ENCODE measurements at places on chromosomes 3 and 15.

DNA sequence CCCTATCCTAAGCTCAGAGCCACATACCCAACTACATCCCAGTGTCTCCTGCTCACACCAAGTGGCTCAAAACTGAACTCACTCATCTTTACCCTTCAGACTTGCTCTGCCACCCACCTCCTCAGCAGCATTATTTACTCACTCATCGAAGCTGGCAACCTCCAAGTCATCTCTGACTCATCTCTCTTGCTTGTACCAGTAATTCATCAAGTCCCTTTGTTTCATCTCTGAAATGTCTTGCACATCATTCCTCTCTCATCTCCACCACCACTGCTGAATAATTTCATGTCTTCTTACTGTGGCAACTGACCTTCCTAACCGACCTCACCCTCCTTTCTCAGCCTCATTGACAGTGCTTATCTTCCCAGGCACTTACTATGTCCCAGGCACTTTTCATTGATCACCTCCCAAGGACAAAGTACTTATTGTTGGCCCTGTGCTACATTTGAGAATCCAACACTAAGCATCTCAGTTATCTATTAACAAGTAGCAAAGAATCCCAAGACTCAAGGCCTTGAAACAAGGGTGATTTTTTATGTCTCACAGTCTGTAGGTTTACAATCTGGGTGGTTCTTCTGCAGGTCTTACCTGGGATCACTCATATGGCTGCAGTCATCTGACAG lies 82.0 kb downstream of the MRPL46 start:
- no peaks in the 10 kb centered on the region for H3K27me3 ChIP-seq
- H3K36me3 ChIP-seq, result no peaks in the 10 kb centered on the region
- no peak overlapping the region for H3K27ac ChIP-seq
- no peak overlapping the region for H3K4me3 ChIP-seq
- no peak for DNase-seq

DNA sequence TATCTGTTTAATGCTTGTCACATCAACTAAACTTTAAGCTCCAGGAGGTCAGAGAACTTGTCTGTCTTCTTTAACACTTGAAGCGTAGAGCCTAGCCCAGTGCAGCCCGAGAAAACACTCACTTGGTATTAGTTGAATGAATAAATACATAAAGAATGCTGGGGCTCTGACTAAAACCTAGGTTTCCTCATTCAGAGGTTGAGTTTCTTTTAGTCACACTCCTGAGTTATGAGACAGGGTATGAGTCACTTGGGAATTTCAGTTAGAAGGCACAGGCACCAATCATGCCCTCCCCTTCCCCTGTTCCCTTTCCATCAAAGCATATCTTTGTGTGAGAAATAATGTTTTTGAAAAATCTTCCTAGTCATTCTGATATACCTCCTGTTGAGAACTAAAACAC lies 589.8 kb upstream of the DPPA4 start:
- H3K4me1 ChIP-seq, result no peaks in the 10 kb centered on the region
- no peak for DNase-seq
- H3K27me3 ChIP-seq, result no peaks in the 10 kb centered on the region
- no peak overlapping the region for H3K27ac ChIP-seq
- no peaks in the 10 kb centered on the region for H3K36me3 ChIP-seq

DNA sequence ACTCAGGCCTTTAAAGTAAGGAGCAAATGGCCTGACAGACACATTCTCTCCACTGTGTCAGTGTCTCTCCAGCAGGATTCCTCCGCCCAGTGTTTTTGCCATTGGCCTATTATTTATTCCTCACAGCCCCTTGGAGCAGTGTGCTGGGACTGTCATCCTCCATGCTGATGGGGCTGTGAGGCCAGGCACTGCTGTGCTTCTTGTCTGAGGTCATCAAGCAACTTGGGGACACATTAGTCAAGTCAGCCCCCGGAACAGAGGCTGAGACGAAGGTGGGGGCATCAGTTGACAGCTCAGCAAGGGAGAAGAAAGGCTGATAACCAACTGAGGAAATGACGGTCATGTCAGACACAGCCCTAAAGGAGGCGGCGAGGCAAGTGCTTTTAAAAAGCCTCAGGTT lies 67.4 kb downstream of the XXYLT1 start:
- H3K4me1 ChIP-seq, result peaks cover 3% of the 10 kb centered on the region
- H3K4me3 ChIP-seq, result no peak overlapping the region
- H3K27ac ChIP-seq, result no peak overlapping the region
- H3K27me3 ChIP-seq, result no peaks in the 10 kb centered on the region

DNA sequence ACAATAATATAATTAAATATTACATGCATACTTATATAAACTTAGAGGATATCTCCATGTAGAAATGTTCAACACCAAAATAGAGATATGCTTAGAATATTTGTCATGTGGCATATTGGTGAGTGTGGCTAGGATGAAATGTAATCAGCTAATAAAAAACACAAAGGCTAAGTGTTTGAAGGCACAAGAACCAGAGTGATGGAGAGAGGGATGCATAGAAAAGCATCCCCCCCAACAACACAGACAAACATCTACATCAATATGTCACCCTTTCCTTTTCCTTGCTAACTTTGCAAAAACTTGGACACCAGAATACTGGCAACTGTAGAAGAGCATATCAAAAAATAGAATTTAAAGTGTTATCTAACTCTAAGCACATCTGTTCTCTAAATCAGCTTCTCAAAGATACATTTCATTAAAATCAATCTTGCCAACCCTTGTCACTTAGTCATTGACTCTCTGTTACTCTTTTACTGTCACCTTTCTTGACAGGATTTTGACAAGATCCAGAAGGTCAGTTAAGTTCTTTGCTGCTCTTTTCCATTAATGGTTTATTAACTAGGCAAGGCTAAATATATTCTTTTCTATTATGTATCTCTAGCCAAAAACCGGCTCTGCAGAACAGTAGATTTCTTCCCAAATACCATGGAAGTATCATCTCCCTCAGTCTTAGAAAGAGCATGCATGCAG lies 695.9 kb downstream of the OTOL1 start:
- H3K4me1 ChIP-seq, result no peaks in the 10 kb centered on the region
- no peak overlapping the region for H3K27ac ChIP-seq
- H3K27me3 ChIP-seq, result no peaks in the 10 kb centered on the region
- no peak overlapping the region for H3K4me3 ChIP-seq
- no peaks in the 10 kb centered on the region for H3K36me3 ChIP-seq
- no peak for DNase-seq

DNA sequence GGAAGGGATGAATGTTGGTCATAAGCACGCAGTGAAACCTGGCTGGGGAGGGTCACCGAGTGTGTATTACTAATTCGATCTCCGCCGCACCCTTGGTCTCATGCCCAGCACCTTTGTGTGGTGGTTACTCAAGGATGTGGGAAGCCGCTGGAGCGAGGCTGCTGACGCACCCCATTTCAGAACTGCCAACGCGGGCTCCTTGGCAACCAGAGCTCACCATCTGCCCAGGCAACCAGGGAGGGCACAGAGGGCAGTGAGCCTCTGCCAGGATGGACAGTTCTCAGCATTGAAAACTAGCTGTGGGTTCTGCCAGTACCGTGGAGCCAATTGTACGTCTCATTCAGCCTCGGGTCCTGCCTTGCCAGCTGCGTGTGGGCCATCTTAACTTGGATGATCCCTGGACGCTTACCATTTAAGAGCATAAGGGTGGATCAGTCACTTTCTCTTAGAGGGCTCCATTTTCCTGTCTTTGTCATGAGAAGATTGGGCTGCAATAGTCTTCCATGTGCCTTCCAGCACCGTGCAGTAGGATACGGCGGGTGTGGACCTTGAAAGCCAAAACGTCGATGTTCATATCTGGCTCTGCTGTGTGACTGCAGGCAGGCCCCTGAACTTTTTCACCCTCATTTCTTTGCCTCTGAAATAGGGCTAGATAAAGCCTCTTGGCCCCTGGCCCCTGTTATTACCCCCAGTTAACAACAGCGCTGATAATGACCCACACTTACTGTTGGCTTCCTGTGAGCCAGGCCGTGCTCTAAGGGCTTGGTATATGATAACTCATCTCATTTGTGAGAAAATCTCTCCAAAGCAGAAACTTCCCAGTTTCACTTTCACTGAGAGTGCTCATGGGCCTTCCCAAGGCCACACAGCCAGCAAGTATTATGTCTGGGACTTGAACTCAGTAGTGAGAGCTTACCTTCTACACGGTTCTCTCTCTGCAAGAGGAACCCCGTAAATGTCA lies 238.8 kb downstream of the OPA1 start:
- H3K4me3 ChIP-seq, result no peak overlapping the region
- H3K27me3 ChIP-seq, result no peaks in the 10 kb centered on the region
- DNase-seq, result peak; percentile 79

DNA sequence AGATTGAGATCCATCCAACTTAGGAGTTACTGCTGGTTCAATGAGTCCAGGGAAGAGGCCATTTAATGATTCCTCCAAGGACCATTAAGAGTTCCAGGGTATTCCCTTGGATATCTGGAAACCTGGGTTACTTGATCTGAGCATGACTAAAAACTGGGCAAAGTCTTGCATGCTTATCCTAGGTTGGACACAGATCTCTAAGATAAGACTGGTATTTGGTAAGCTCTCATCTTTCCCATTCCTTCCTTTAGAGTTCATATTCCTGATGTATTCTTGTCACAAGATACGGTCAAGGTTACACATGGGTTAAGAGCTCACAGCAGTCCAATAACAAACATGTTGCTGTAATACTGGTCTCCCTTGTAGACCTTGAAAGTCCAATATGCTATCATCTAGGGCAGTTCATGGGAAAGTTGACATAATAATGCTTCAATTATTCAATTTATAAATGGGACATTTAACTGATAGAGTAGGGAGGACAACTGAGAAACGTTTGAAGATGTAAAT lies 301.7 kb downstream of the TIGIT start:
- no peaks in the 10 kb centered on the region for H3K27me3 ChIP-seq
- no peak overlapping the region for H3K27ac ChIP-seq
- no peak for DNase-seq
- no peaks in the 10 kb centered on the region for H3K36me3 ChIP-seq

DNA sequence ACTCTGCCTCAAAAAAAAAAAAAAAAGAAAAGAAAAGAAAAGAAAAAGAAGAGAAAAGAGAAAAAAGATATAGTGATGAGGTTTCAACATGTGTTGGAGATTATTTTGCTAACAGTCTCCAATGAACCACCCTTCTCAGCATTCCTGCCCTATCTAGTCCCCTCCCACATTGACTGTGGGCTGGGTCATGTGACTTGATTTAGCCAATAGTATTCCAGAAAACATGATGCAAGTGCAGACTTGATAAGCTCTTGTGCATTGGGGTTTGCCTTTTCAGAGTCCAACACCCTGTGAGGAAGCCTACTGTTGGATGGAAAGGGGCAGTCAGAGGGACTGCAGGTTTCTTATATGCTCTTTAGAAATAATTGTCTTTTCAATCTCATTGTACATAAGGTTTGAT lies 37.8 kb upstream of the MED12L start:
- H3K36me3 ChIP-seq, result no peaks in the 10 kb centered on the region
- no peak overlapping the region for H3K4me3 ChIP-seq
- no peaks in the 10 kb centered on the region for H3K27me3 ChIP-seq
- peak; percentile 66 for DNase-seq

GRCh38 chr3:63863150-63864007 lies at the start of the genes ATXN7 and THOC7:
TSS of gene ATXN7 (plus strand) at chr3:63863867. CDS start at chr3:63912599, 48,732 bp downstream.
TSS of gene THOC7 (minus strand) at chr3:63863805. CDS start at chr3:63863790, 15 bp downstream.
- DNase-seq, result peak; percentile 39
- H3K27me3 ChIP-seq, result no peaks in the 10 kb centered on the region
- peak within 1 kb of the TSS; percentile 82 for H3K27ac ChIP-seq
- H3K36me3 ChIP-seq, result peaks cover 7% of the 10 kb centered on the region

- peaks cover 35% of the 10 kb centered on the region for H3K4me1 ChIP-seq
- no peaks in the 10 kb centered on the region for H3K36me3 ChIP-seq
- H3K27me3 ChIP-seq, result no peaks in the 10 kb centered on the region
- peak; percentile 48 for DNase-seq
- H3K4me3 ChIP-seq, result peak within 1 kb of the TSS; percentile 44
Observed at GRCh38 chr3:187291512-187292132, at the start of gene MASP1. TSS of gene MASP1 (minus strand) at chr3:187291737. CDS start at chr3:187291632, 105 bp downstream.

- DNase-seq, result no peak
- H3K27me3 ChIP-seq, result no peaks in the 10 kb centered on the region
- H3K4me1 ChIP-seq, result peaks cover 18% of the 10 kb centered on the region
- H3K27ac ChIP-seq, result no peak overlapping the region
- no peaks in the 10 kb centered on the region for H3K36me3 ChIP-seq
Observed at GRCh38 chr3:52065264-52065756, 8.9 kb upstream of the DUSP7 start.

- H3K27me3 ChIP-seq, result no peaks in the 10 kb centered on the region
- H3K4me3 ChIP-seq, result no peak overlapping the region
- DNase-seq, result no peak
- H3K4me1 ChIP-seq, result peaks cover 17% of the 10 kb centered on the region
- no peak overlapping the region for H3K27ac ChIP-seq
Observed at GRCh38 chr3:9411302-9411701, 13.9 kb downstream of the SETD5 start.

- H3K4me1 ChIP-seq, result no peaks in the 10 kb centered on the region
- H3K36me3 ChIP-seq, result no peaks in the 10 kb centered on the region
- no peak for DNase-seq
- no peak overlapping the region for H3K4me3 ChIP-seq
- H3K27me3 ChIP-seq, result no peaks in the 10 kb centered on the region
- H3K27ac ChIP-seq, result no peak overlapping the region
Observed at GRCh38 chr3:25338158-25338725, 89.8 kb upstream of the RARB start.

- peak; percentile 14 for DNase-seq
- H3K27me3 ChIP-seq, result no peaks in the 10 kb centered on the region
- H3K4me1 ChIP-seq, result no peaks in the 10 kb centered on the region
- no peak overlapping the region for H3K27ac ChIP-seq
- no peak overlapping the region for H3K4me3 ChIP-seq
Observed at GRCh38 chr15:50107591-50108408, 11.2 kb downstream of the ATP8B4 start.

DNA sequence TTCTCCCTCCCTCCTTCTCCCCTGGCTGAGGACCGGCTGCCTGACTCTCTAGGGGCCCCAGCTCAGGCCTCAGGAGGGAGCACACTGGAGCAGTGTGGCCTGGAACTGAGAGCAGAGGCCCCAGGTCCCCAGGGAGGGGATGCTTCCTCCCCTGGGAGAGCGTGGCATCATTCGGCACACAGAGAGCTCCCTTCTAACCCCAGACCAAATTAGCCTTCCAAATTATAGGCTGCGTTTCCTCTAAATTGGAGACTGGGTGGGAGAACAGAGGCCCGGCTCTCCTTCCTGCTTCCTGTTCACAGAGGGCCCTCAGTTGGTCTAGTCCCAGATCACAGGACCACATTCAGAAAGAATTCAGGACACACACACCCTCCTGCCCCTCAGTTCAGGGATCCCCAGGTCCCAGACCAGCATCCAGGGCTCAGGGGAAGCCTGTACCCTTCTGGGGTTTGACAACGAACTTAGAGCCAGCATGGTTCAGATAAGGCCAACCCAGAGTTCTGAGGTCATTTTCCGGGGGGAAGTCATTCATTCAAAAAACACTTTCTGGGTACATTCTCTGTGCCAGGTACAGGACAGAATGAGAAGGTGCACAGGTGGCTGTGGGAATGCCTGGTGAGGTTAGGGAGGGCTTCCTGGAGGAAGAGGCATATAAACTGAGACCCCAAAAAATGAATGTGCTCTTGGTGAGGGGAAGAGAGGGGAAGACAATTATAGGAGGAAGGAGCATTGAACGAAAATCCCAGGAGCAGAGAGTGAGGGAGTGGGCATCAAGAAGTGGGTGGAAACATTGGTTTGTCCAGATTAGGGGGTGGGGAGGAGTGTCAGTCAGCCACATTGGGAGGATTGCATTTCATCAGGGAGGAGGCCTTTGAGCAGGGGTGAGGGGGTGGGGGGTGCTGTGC lies 28.4 kb upstream of the RPL29 start:
- no peaks in the 10 kb centered on the region for H3K36me3 ChIP-seq
- H3K4me1 ChIP-seq, result no peaks in the 10 kb centered on the region
- no peak for DNase-seq
- H3K27me3 ChIP-seq, result no peaks in the 10 kb centered on the region
- no peak overlapping the region for H3K4me3 ChIP-seq
